ENCODE measurements at places on chromosomes 6 and 20.
A peak's percentile ranks its signal among the peaks of the same experiment; 100 is the strongest.

GRCh38 chr6:139736325-139736906 lies 362.0 kb upstream of the CITED2 start:
- DNase-seq: no peak

DNA sequence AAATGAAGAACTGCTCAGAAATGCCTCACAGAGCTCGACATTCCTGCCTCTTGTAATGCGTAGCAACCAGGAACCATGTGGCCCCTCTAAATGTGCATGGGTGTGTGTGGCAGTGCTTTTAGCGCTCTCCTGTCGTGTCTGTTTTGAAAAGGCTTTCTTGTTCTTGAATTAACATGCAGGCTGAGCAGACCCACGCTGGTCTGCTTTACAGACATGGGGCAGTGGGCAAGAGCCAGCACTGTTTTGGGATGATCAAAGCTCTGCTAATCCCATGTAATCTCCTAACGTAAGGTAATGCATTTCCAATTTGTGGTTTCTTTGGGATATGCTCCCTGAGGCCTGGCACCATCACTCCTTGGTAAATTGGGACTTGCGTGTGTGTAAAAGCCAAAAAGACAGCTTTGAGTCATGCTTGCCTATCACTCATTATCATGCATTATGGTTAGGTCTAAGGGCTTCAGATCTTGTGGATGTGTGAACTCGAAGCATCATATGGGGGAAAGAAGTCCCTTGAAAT lies 11.8 kb downstream of the RIPOR2 start:
- no peak for DNase-seq

- DNase-seq: peak; percentile 24
These were observed 177.7 kb upstream of the RNF24 start for GRCh38 chr20:4193069-4193452.

GRCh38 chr6:147941143-147941542 lies 401.5 kb upstream of the SASH1 start:
- DNase-seq: no peak

DNA sequence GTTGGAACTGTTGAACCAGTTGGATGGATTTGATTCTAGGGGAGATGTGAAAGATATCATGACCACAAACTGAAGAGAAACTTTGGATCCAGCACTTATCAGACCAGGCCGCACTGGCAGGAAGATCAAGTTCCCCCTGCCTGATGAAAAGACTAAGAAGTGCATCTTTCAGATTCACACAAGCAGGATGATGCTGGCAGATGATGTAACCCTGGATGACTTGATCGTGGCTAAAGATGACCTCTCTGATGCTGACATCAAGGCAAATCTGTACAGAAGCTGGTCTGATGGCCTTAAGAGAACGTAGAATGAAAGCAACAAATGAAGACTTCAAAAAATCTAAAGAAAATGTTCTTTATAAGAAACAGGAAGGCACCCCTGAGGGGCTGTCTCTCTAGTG lies 72.8 kb upstream of the CDYL start:
- DNase-seq: no peak

DNA sequence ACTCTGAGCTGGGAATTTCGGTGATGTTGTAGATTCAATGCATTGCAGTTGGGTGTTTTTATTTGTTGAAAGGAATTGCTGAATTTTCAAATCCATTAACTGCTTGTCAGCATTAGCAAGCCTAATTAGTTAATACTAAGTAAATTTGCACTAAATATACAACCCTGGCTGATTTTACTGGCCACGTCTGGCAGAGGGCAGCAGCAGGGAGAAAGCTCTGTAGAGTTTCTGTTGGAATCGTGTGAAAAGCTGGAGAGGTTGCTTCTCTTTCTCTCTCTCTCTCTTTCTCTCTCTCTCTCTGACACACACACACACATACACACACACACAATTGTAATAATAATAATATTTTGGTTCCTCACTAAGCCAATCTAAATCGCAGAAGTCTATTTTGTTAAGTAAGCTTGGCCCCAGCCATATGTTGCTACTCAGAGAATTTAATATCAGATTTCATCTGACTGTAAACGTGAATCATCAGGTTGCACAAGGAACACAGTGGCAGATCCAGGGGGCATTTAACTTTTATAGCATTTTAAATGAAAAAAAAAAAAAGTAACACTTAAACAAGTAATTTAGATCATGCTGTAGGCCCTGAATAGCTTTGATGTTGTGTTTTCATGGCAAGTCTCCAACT lies 289.5 kb downstream of the ESR1 start:
- no peak for DNase-seq

DNA sequence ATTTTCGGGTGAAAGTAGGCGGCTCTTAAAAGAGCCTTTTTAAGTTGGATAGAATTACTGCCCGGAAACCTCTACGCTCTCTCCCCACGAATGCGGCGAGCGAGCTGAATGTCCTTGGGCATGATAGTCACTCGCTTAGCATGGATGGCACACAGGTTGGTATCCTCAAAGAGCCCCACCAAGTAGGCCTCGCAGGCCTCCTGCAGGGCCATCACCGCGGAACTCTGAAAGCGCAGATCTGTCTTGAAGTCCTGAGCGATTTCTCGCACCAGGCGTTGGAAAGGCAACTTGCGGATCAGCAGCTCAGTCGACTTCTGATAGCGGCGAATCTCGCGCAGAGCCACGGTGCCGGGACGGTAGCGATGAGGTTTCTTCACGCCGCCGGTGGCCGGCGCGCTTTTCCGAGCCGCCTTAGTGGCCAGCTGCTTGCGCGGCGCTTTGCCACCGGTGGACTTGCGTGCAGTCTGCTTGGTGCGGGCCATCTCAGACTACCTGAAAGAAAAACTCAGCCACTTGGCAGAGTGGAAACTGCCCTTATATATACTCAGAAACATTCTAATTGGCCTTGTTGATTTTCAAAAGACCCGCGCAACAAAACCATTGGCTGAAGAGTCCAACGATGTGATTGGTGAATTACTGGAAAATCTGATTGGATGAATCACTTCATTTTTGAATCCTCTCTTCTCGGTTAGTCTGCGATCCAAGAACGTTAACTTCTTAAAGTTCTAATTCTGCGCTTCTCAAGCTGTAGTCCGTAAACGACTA lies 93.9 kb upstream of the BTN3A2 start:
- no peak for DNase-seq

Measured in epithelial cell of prostate (primary cell).